Naive B cell (primary cell): ENCODE measurements at places on chromosomes 16 and 17.

- DNase-seq: no peak
These were observed 26.3 kb upstream of the METRNL start for GRCh38 chr17:83053021-83053681.

GRCh38 chr17:60554377-60554788 lies 28.3 kb upstream of the APPBP2 start:
- no peak for DNase-seq

- DNase-seq: no peak
These were observed 6.2 kb downstream of the AKAP1 start for GRCh38 chr17:57091186-57091618.

DNA sequence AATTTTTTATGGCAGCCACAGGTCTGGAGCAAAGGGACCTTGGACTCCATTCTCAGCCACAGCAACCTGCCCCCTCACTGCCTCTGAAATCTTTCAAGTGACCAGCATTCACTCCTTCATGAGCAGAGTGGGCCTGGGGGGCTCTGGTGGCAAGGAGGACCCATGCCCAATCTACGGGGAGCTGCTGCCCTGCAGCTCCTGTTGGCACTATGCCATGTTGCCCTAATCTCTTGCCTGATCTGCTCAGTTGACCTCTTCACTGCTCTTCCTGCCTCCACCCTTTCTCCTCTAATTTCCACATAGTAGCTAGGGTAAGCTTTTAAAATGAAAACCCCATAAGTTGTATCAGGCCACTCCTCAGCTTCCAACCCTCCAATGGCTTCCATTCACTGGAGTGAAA lies 2.9 kb upstream of the PRKCB start:
- DNase-seq: no peak

- no peak for DNase-seq
These were observed 250.0 kb upstream of the CACNG5 start for GRCh38 chr17:66584927-66585326.
